B cell (primary cell): ENCODE measurements at places on chromosomes 2 and 18. TPM values are rescaled to one million over a fixed set of nuclear protein-coding genes. Genes with fewer than 3 reads are reported as not detected.
A peak's percentile ranks its signal among the peaks of the same experiment; 100 is the strongest.

DNA sequence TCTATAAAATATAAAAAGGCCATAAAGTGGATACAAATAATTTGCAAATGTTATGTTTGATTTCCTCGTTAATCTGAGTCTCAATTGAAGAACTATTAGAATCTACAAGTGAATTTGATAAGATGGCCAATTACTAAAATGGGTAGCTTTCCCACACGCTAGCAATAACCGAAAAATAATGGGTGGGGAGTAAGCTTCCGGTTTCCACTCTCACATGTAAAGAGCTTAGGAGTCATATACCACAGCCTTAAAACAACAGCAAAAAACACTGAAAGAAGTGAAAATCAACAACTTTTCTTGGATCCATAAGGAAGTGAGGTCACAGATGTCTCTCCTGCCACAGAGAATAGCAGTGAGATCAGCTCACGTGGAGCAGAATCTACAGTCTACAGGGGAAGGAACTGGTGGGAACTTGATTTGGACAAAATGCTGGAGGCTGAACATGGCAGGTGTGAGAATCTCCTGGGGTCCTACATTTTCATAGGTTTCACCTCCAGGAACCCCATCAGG is 18.6 kb downstream of the THAP4 start:
- H3K27me3 ChIP-seq = no peaks in the 10 kb centered on the region
- no peaks in the 10 kb centered on the region for H3K36me3 ChIP-seq
- H3K27ac ChIP-seq = no peak overlapping the region
- no peak for DNase-seq
- peaks cover 18% of the 10 kb centered on the region for H3K4me1 ChIP-seq

- no peak overlapping the region for H3K27ac ChIP-seq
- no peak overlapping the region for H3K4me3 ChIP-seq
- no peaks in the 10 kb centered on the region for H3K27me3 ChIP-seq
- DNase-seq = no peak
Observed at GRCh38 chr2:135337071-135337470, 193.9 kb downstream of the ZRANB3 start.

NEURL3 gene
- not detected in 2 replicates for total RNA-seq

NLRC4 gene
- 0.78 and 0.94 TPM in 2 replicates for total RNA-seq

COL4A3 gene
- total RNA-seq = 43.9 and 45.9 TPM in 2 replicates

NOP58 gene
- total RNA-seq = 136 and 138 TPM in 2 replicates

DNA sequence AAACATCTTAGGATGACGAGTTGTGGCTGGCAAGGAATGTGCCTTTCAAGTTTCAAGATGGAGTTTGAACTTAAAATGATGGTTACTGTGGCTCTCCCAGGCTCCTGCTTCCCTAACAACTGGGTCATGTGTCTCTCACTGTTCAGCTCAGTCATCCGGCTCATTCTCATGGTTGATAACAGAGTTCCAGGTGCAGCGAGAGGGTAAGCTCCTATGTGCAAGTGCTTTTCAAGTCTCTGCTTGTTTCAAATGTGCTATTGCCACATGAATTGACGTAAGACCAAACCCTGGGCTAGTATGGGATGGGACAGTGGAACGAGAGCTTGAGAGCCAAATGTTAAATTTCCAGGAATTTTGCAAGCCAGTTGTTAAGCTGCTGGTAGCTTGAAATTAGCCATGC is 19.5 kb upstream of the PUM2 start:
- H3K27ac ChIP-seq = no peak overlapping the region
- H3K27me3 ChIP-seq = no peaks in the 10 kb centered on the region
- DNase-seq = no peak
- no peaks in the 10 kb centered on the region for H3K36me3 ChIP-seq
- H3K4me3 ChIP-seq = no peak overlapping the region
- H3K4me1 ChIP-seq = no peaks in the 10 kb centered on the region

GRCh38 chr2:23388294-23388693 is 3.3 kb downstream of the KLHL29 start:
- no peak overlapping the region for H3K4me3 ChIP-seq
- no peaks in the 10 kb centered on the region for H3K36me3 ChIP-seq
- no peaks in the 10 kb centered on the region for H3K27me3 ChIP-seq
- no peak for DNase-seq

DNA sequence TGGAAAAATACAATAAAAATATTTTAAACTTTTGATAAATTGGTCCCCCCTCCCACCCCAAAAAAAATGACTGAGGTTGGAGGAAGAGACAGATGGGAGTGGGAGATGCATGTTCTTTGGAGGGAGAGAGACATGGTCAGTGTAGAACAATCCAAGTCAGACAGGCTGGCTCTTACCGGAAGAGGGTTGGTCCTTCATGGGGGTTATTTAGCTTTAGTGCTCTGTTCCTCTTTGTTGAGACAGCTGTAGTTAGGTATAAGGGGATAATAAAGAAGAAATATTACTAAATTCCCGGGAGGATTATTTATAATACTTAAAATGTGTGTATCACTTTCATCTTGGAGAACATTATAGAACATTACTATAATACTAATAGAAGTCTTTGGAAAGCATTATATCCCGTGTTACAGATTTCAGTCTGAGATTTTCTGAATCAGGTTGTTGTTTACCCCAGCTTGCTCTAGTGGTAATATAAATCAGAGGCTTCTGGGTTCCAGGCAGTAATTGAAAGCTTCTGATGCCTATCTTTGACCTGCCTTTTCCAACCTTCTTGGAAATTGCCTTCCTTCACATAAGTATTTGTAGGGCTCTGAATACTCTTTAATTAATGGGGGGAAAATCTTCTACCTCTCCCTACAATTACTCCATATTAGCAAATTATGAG is 87.7 kb downstream of the SPTBN1 start:
- H3K4me3 ChIP-seq = no peak overlapping the region
- no peak for DNase-seq
- no peaks in the 10 kb centered on the region for H3K4me1 ChIP-seq
- no peak overlapping the region for H3K27ac ChIP-seq
- H3K36me3 ChIP-seq = no peaks in the 10 kb centered on the region

DNA sequence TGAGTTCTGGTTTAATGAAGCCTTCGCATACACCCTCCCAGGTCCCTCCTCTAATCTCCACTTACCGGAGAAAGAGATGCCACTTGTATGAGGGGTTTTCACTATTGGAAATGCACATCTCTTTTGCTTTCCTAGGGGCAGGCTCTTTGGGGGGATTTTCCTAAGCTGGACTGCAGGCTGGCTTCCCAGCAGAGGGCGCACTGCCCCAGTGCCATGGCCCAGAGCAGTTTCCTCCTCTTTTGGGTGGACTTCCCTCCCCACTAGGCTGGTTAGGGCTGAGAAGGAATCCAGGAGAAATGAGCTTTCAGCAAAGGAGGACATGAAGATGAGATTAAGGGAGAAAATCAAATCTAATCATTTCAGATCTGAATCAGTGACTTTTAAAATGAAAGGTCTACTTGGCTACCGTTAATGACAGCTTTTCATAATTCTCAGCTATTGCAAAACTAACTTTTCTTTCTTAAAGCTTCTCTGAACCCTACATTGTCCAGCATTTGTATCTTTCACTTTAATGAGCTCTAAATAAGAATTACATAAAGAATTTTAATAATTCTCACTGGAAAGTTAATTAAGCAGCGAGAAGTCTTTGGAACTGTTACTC is 784.1 kb upstream of the FANCL start:
- no peaks in the 10 kb centered on the region for H3K4me1 ChIP-seq
- no peaks in the 10 kb centered on the region for H3K36me3 ChIP-seq
- no peaks in the 10 kb centered on the region for H3K27me3 ChIP-seq
- peak; percentile 71 for DNase-seq
- no peak overlapping the region for H3K27ac ChIP-seq

SLC4A5 gene
- total RNA-seq = 9.7 and 12.3 TPM in 2 replicates

HOXD9 gene
- not detected in 2 replicates for total RNA-seq

DNA sequence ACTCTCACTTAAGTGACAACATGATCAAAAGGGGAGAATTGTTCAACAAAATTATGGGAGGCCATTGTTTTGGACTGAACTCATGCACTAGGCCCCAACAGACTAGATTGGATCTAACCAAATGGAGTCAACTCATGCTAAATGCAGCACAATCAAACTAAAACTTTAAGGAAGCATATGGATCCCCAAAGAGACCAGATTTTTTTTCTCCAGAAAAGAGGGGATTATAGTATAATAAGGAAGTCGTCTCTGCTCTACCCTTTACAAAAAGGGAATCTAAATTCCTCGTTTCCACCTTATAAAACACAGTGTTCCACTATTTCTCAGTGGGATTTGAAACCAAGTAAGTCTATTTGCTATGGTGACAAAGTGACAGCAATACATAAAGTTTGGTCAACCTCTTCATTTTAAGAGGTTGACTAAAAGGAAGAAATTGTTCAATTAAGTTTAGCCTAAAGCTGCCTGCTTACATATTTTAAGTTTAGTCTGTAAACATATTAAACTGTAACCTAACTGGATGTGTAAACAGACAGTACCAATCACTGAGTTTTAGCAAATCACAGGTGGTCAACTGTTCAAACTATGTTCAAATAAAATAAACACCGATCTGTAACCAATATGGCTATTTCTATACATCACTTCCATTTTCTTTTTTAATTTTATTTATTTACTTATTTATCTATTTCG is 40.9 kb upstream of the MAT2A start:
- H3K27me3 ChIP-seq = no peaks in the 10 kb centered on the region
- H3K4me1 ChIP-seq = peaks cover 20% of the 10 kb centered on the region
- DNase-seq = no peak
- H3K36me3 ChIP-seq = no peaks in the 10 kb centered on the region

CHRNA1 gene
- total RNA-seq = 0.20 TPM in 1 of 2 replicates, not detected in the other

DNA sequence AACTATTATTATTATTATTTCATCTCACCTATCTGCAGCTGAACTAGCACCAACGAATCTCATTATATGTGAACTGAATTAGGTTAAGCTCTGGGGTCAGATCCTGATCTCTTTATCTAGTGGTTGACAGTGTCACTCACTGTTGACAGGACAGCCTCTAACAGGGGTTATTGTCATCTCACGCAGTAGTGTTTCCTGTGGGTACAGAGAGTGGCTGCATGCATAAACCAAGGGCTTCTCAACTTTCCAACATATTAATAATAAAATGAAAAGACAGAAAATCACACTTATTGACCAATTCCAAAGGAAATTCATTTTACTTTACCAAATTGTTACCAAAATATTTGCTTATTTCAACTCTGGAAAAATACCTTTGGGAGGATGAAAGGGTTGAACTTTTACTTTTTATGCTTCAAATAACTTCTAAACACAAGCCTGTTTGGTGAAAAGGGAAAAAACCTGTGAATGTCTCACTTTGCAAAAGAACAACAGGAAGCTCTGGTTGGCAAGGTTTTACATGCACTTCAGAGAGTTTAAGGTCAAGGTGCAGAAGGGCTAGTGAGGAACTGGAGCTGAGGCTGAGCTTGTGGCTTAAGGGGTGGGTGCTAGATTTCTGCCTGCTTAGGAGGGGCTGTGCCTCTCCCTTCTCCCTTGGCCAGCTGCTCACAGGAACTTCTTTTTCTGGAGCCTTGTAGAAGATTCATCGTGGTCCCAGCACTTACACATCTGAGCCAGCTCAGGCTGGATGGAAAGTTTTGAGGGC is 72.6 kb downstream of the CTAGE1 start:
- H3K4me3 ChIP-seq = no peak overlapping the region
- H3K4me1 ChIP-seq = no peaks in the 10 kb centered on the region
- DNase-seq = no peak
- H3K36me3 ChIP-seq = no peaks in the 10 kb centered on the region
- H3K27me3 ChIP-seq = peaks cover 10% of the 10 kb centered on the region

DNA sequence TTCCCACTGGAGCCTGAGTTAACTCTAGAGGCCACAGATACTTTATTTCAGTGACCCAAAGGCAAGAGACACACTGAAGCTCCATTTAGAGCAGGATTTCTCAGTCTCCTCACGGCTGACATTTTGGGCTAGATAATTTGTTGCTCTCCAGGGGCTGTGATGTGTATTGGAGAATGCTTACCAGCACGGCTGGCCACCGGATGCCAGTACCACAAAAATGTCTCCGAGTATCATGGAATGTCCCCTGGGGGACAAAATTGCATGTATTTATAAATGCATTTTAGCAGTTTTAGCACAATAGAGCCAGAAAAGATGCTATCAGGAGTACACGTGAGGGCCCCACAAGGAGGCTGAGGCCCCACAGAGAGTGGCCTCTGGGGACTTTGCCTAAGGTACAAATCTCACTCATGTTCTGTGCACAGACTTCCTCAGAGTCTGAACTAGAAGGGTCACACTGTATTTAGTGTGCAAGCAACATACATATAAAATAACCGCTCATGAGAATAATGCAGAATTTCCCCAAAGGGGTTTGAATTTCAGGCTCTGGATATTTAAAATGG is 20.5 kb upstream of the DCC start:
- no peaks in the 10 kb centered on the region for H3K27me3 ChIP-seq
- no peaks in the 10 kb centered on the region for H3K4me1 ChIP-seq
- H3K4me3 ChIP-seq = no peak overlapping the region
- DNase-seq = no peak

DNA sequence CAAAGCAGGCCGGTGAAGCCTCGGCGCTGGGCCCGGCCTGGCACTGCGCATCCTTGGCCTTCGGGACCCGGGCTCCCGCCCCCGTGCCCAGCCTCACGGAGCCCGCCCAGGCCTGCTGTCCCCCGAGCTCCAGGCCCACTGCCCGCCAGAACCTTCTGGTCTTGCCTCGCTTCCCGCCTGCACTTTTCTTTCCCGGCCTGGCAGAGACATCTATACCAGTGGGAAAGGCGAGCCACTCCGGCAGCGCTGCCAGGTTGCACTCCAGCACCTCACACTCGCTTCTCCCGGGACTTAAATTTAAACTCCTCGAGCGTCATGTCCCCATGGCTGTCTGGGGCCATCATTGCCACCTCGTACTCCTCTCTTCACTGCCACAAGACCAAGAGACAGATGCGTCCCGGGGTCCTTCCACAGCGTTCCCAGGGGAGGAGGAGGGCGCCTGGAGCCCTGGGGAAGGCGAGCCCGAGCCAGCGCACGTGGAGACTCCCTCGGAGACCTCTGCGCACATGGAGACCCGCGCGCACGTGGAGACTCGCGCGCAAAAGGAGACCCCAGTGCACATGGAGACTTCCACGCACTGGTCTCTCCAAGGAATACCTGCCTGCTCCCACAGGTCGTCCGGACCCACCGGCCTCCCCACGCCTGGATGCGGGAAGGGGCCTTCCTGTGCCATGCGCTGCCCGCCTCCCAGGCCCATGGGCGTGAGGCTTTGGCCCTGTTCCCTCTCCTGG is 253.1 kb upstream of the SALL3 start:
- DNase-seq = no peak
- no peaks in the 10 kb centered on the region for H3K36me3 ChIP-seq
- no peaks in the 10 kb centered on the region for H3K4me1 ChIP-seq
- H3K27ac ChIP-seq = no peak overlapping the region

DNA sequence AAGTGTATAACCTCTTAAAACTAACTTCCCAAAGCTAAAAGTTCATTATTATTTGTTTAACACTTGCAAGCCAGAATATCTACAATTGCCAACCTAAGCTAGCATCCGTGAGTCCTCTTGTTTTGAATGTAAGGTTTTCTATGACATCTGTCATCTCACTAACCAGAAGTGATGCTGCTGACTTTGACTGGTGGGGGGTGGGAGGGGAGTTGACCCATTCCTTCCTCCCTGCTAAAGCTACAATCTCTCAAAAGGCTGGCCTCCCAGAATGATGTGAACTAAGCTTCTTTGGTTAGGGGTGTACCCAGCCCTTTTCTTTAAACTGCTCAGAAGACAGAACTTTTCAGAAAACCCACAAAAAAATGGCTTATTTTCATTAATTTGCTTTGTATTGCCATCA is 280.6 kb downstream of the ZEB2 start:
- no peak overlapping the region for H3K4me3 ChIP-seq
- peak overlapping the region; percentile 67 for H3K27ac ChIP-seq
- H3K36me3 ChIP-seq = no peaks in the 10 kb centered on the region
- DNase-seq = no peak
- H3K4me1 ChIP-seq = peaks cover 62% of the 10 kb centered on the region

- DNase-seq = no peak
- no peak overlapping the region for H3K27ac ChIP-seq
- no peak overlapping the region for H3K4me3 ChIP-seq
- no peaks in the 10 kb centered on the region for H3K4me1 ChIP-seq
- H3K36me3 ChIP-seq = no peaks in the 10 kb centered on the region
- no peaks in the 10 kb centered on the region for H3K27me3 ChIP-seq
Observed at GRCh38 chr2:21220930-21221329, 97.2 kb downstream of the TDRD15 start.

HMSD gene
- total RNA-seq = not detected in 2 replicates

GPR75 gene
- total RNA-seq = 5.1 and 5.8 TPM in 2 replicates
